ENCODE measurements at places on chromosomes 1 and 21. TPM values are rescaled to one million over a fixed set of nuclear protein-coding genes. Genes with fewer than 3 reads are reported as not detected.

The NBPF10 gene
- 4.1 TPM for total RNA-seq

The NOS1AP gene
- 2.1 TPM for total RNA-seq

The KRTAP10-11 gene
- 0.69 TPM for total RNA-seq

The CYP4A11 gene
- total RNA-seq = not detected

The C1QB gene
- total RNA-seq = 14.1 TPM

The SLAMF7 gene
- total RNA-seq = 0.49 TPM

The PTPN22 gene
- total RNA-seq = 2.6 TPM

The DNTTIP2 gene
- total RNA-seq = 33.0 TPM

The DNASE2B gene
- not detected for total RNA-seq

The CCDC24 gene
- 2.0 TPM for total RNA-seq

The HTR1D gene
- total RNA-seq = not detected

The ADAMTS4 gene
- 6.8 TPM for total RNA-seq

The EXO1 gene
- total RNA-seq = 5.9 TPM

The CFAP45 gene
- 0.59 TPM for total RNA-seq

The MAN1C1 gene
- 7.9 TPM for total RNA-seq

The MRPL37 gene
- 26.2 TPM for total RNA-seq

The SH2D1B gene
- total RNA-seq = not detected

The CFHR3 gene
- 0.39 TPM for total RNA-seq

The CYP4Z1 gene
- 0.39 TPM for total RNA-seq

The MTF1 gene
- total RNA-seq = 4.7 TPM

The C1QTNF12 gene
- 2.5 TPM for total RNA-seq

The ERI3 gene
- total RNA-seq = 31.0 TPM

The NTMT2 gene
- total RNA-seq = not detected

The MFSD2A gene
- total RNA-seq = 16.2 TPM

The ZNF670 gene
- 4.4 TPM for total RNA-seq

The GUCA2B gene
- not detected for total RNA-seq

Data from skin of body (tissue), 3 donors.